Muscle of leg (tissue), 16 donors: ENCODE measurements at places on chromosomes 3 and 15. TPM values are rescaled to one million over a fixed set of nuclear protein-coding genes. Genes with fewer than 3 reads are reported as not detected.

HRH1 gene
- 6.2 TPM for total RNA-seq

ITGB5 gene
- total RNA-seq: 14.3 TPM

FGF12 gene
- 3.0 TPM for total RNA-seq

GASK1A gene
- 14.6 TPM for total RNA-seq

NCBP2 gene
- total RNA-seq: 50.7 TPM

IQCH gene
- 1.6 TPM for total RNA-seq

DOCK3 gene
- 0.18 TPM for total RNA-seq
